ENCODE measurements at places on chromosomes 12 and 14.

- no peak for DNase-seq
These were observed 13.3 kb upstream of the VRK1 start for GRCh38 chr14:96783915-96784224.

DNA sequence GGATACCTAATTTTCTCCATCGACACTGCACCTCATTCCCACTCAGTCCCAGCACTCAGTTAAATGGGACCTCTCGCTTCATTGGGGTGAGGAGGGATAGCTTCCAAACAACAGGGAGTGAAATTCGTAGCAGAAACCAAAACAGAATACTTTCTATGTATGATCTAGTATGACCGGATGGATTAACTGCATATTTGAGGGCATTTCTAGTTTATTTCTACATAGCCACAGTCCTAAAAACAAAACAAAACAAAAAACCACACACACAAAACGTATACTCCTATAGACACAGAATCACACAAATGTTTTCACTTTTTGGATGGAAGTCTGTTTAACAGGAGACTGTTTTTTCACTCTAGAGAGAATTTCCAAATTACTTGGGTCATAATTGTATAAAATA is 307.5 kb upstream of the FKBP4 start:
- DNase-seq, result no peak

- DNase-seq, result no peak
These were observed 22.3 kb upstream of the MGP start for GRCh38 chr12:14907953-14908352.

- DNase-seq, result no peak
These were observed 81.0 kb upstream of the CCDC196 start for GRCh38 chr14:66405158-66405557.

- DNase-seq, result no peak
These were observed 18.8 kb downstream of the SOCS2 start for GRCh38 chr12:93591137-93591868.

DNA sequence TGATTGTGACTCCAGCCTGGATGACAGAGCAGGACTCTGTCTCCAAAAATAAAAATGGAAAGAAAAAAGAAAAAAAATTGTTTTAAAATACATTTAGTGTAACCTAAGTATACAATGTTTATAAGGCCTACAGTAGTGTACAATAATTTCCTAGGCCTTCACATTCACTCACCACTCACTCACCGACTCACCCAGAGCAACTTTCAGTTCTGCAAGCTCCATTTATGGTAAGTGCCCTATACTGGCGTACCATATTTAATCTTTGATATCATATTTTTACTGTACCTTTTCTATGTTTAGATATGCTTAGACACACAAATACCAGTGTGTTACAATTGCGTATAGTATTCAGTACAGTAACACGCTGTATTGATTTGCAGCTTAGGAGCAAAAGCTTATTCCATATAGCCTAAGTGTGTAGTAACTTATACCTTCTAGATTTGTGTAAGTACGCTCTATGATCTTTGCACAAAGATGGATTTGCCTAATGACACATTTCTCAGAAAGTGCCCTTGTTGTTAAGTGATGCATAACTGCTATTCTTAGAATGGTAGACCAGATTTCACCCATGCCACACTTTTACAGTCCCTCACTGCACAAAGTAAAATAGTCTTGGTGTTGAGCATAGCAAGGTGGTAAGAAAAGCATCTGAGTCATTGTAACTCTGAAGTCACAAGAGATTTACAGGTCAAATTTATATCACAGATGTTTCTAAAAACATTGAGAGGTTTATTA is 151.9 kb downstream of the LRRK2 start:
- no peak for DNase-seq

GRCh38 chr14:36755756-36756155 is 94.1 kb downstream of the PAX9 start:
- DNase-seq, result no peak

DNA sequence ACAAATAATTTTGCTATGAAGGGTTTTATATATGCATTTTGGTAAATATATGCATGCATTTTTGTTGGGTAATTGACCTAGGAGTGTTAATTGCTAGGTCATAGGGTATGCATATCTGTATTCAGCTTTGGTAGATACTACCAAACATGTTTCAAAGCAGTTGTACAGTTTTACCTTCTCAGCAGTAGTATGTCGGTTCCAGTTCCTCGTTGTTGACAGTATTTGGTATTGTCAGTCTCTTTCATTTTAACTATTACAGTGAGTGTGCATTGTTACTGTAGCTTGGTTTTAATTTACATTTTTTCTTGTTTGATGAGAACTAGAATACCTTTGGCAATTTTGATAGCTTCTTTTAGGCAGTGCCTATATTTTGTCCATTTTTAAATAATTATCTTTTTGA is 98.9 kb downstream of the ARID2 start:
- no peak for DNase-seq

DNA sequence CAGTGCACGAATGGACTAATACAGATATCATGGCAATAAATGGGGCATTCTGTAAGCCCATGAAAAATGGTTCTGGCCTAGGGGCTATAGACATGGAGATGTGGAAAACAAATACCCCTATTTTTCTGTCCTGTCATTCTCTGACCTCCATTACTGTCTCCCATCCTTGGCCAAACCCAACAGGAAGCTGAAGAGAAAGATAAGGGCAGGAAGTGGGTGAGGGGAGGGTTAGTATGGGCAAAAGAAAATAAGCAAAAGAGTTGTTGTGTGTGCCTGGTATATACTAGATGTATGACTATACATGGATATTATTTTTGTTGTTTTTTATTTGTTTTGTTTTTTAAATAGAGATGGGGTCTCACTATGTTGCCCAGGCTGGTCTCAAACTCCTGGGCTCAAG is 339.3 kb downstream of the PCNX1 start:
- DNase-seq, result no peak

DNA sequence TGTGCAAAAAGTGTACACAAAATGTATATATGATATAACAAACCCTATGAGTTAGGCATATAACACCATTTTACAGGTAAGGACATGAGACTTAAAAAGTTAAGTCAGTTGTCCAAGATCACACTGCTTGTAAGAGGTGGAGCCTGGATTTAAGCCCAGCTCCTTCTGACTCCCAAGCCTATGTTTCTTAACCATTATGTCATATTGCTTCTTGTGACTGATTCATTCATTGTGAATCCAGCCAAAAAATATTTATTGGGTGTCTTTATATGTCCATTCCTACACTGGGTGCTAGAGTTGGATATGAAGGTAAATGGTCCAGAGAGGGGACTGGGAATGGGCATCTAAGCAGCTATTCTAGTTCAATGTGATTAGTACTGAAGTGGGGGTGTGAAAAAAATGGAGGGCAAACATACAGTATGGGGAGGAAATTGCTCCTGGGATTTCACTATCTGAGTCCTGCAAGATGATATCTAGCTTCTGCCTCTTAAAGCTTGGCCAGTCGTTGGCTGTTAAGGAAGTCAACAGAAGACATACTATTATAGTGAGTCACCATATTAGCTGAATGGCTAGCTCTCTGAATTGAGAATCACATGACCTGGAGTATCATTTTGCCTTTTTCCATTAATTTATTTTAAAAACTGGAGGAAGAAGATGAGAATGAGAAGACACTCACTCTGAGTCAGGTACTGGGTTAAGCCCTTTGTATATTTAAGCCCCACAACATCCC is 28.8 kb downstream of the PAX9 start:
- DNase-seq, result no peak

GRCh38 chr14:51960866-51961265 is 28.5 kb upstream of the RTRAF start:
- DNase-seq, result no peak

- no peak for DNase-seq
These were observed 4.9 kb upstream of the YEATS4 start for GRCh38 chr12:69354556-69355187.

DNA sequence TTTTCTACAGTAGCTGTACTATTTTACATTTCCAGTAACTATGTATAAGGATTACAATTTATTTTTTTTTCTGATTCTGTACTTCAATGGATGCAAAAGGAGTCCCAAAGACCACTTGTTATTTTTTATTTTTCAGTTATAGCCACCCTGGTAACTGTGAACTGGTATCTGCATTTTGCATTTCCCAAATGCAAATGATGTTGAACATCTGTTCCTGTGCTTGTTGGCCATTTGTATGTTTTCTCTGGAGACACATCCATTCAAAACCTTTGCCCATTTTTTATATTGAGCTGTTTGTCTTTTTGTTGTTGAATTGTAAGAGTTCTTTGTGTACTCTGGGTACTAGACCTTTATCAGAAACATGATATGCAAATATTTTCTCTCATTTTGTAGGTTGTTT is 485.6 kb downstream of the LRIG3 start:
- no peak for DNase-seq

- DNase-seq, result no peak
These were observed 495.4 kb downstream of the TMEM121 start for GRCh38 chr14:106021832-106022231.

- no peak for DNase-seq
These were observed 61.3 kb downstream of the ARF6 start for GRCh38 chr14:49954171-49954631.

DNA sequence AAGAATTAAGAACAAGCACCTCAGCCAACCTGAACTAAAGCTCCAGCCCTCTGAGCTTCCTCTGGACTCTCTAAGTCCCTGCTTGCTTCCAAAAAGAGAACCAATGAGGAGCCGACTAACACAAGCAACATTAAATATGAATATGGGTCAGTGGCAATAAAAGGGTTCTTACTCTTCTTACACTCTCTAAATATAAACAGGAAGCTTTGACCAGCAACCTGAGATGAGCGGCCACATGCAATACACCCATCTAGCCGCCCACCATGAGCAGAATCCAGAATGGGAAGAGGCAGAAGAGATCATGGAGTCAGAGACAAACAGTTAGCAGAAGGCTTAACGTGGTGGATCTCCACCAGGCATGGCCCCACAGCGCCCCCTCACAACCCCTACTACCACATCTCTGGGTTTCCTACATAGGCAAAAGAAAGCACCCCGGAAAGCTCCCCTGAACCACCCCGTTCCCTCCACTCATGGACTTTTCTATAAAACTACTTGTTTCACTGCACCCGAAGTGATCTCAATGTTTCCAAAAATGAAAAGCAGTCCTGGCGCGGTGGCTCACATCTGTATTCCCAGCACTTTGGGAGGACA is 59.4 kb downstream of the TTC7B start:
- DNase-seq, result no peak

- no peak for DNase-seq
These were observed 1115.0 kb downstream of the VRK1 start for GRCh38 chr14:97912217-97912616.

GRCh38 chr12:112714166-112714710 is 77.3 kb upstream of the RPH3A start:
- DNase-seq, result no peak

DNA sequence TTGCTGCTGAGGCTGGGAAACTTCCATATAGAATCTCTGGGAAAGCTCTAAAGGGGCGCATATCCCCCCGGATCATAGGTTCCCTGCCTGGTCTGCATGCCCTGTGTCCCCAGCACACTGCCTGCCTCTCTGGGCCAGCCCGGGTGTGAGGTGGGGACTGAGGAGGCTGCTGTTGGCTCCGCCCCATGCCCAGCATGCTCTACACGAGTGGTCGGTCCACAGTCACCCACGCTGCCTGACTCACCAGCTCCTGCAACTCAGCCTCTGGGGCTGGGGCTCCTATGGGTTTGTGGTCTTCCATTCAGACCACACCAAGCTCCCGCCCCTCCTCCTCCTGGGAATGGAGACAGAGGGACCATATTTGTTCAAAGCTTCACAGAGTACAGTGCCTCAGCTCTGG is 88.5 kb upstream of the ANO2 start:
- DNase-seq, result no peak
